ENCODE measurements at places on chromosomes 1 and 21.

DNA sequence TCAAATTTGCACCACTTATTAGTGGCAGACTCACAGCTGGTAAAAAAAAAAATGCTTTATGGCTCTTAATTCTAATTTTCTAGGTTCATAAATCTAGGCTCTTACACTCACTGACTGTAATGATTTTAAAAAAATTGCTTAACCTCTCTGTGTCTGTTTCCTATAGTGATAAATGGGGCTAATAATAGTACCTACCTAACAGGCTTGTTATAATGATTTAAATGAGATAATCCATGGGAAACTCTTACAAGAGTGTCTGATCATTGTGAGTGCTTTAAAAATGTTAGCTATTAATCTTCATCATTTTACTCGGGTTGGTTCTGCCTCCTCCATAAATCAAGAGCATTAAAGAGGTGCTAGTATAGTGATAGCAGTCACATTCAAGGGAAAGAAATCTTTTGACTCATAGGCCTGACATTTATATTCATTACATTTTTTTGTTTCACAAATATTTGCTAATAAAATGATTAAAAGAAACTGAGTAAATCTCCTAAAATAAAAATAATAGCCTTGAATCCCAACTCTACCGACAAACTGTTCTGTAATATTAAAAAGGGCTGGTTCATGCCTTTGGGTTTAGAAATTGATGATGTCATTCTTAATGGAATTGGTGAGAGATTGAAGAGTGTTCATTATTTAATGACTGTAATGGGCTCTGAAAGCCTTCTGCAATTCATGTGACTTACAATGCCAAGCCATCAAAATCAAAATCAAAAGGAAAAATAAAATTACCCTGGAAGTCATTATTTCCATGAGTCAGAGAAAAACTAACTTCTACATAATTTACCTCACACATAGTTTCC, 93.9 kb upstream of the PALMD start:
- no peak for DNase-seq

DNA sequence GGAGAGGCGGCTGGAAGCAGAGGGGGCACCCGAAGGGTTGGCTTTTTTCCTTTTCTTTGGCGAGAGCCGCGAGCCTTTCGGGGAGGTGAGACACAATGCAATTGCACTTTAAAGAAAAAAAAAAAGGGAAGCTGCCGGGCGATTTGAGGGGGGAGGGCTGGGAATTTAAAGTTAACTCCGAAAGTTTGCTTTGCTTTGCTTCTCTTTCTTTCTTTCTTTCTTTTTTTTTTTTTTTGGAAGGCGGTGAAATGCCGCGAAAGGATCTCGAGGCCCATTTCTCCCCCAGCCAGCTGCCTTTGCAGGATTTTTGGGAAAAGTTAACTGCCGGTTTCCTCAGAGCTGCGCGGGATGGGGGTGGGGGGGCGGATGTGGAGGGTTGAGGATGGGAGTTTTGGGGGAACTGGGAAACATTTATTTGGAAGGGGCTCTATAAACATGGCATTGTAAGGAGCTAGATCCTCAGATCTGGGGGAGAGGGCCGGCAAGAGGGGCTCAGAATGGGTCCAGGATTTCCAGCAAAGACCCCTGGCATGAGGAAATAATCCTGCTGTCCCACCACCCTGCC, 997 bp downstream of the ZNF362 start:
- DNase-seq = no peak

- no peak for DNase-seq
Measured at GRCh38 chr1:220982686-220983085, 103.4 kb downstream of the HLX start.

- DNase-seq = no peak
Measured at GRCh38 chr1:209335178-209335577, 248.3 kb upstream of the CAMK1G start.

DNA sequence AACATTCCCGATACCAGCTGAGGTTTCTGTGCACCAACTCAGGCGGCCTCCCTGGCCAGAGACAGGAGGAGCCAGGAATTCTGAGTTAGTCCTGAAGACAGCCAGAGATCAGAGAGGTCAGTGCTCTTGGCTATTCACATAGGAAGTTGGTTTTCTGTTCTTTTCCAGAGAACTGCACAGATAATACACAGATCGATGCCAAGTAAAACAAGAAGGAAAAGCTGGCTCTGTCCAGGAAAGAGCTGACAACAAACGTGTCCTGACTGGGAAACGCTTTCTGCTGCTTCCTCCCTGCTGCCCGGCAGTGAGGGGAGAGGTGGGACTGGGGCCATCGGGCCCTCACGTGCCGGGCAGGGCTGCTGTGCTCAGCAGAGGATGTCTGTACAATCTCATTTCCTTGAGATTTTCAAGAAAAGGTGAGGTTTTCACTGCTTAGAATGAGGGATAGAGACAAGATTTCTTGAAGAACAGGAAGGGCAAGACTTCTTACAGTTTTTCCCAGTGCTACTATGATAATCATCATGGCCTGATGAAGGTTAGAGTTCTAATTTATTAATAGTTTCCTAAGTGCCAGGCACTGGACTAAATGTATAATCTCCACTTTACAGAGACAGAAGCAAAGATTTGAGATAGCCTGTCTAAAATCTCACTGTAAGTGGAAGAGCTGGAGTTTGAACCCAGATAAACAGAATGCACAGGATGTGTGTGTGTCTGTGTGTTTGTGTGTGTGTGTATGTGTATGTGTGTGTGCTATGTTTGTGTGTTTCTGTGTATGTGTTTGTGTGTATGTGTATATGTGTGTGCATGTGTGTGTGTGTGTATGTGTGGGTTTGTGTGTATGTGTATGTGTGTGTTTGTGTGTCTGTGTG, 211.0 kb upstream of the RAB4A start:
- DNase-seq = no peak

- DNase-seq = no peak
Measured at GRCh38 chr21:44867999-44868700, 5.3 kb downstream of the PTTG1IP start.

- no peak for DNase-seq
Measured at GRCh38 chr1:21706151-21706835, 37.1 kb upstream of the RAP1GAP start.

- peak; percentile 4 for DNase-seq
Measured at GRCh38 chr1:229381234-229381633, 38.4 kb upstream of the CCSAP start.
